Neural crest cell (in vitro differentiated cells): ENCODE measurements at places on chromosomes 16 and 17.
A peak's percentile ranks its signal among the peaks of the same experiment; 100 is the strongest.

GRCh38 chr17:69630056-69630635 lies 215.6 kb downstream of the MAP2K6 start:
- DNase-seq = no peak

- DNase-seq = no peak
Measured at GRCh38 chr17:56171186-56171959, 18.1 kb downstream of the ANKFN1 start.

GRCh38 chr17:42679492-42680330 lies 1.9 kb downstream of the CCR10 start:
- peak; percentile 73 for DNase-seq

GRCh38 chr17:41530062-41531048 lies 2.2 kb upstream of the KRT19 start:
- DNase-seq = no peak

GRCh38 chr17:28571361-28572122 lies at the start of gene PIGS:
Gene PIGS, minus strand, starts transcription at chr17:28571524. Its CDS starts 28 bp downstream, at chr17:28571496.
- peak; percentile 91 for DNase-seq

GRCh38 chr16:86722970-86723369 lies 144.6 kb downstream of the FOXL1 start:
- DNase-seq = no peak

- no peak for DNase-seq
Measured at GRCh38 chr17:74430706-74431567, 951 bp upstream of the GPRC5C start.

DNA sequence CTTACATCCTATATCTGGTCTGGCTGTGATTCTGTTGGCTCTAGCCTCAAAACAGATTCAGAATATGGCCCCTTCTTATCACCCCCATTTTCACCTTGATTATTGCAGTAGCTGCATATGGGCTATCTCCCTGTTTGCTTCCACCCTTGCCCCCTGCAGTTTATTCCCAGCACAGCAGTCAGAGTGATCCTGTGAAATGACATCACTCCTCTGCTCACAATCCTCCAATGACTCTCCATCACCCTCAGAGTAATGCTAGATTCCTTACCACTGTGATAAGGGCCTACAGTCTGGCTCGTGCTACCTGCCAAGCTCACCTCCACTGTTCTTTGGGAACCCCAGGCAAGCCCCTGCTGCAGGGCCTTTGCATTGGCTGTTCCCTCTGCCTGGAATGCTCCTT lies 92.5 kb downstream of the ASIC2 start:
- DNase-seq = no peak

GRCh38 chr16:79767421-79768275 lies 167.1 kb upstream of the MAF start:
- no peak for DNase-seq

- DNase-seq = no peak
Measured at GRCh38 chr17:57629470-57629869, 115.6 kb downstream of the CCDC182 start.

DNA sequence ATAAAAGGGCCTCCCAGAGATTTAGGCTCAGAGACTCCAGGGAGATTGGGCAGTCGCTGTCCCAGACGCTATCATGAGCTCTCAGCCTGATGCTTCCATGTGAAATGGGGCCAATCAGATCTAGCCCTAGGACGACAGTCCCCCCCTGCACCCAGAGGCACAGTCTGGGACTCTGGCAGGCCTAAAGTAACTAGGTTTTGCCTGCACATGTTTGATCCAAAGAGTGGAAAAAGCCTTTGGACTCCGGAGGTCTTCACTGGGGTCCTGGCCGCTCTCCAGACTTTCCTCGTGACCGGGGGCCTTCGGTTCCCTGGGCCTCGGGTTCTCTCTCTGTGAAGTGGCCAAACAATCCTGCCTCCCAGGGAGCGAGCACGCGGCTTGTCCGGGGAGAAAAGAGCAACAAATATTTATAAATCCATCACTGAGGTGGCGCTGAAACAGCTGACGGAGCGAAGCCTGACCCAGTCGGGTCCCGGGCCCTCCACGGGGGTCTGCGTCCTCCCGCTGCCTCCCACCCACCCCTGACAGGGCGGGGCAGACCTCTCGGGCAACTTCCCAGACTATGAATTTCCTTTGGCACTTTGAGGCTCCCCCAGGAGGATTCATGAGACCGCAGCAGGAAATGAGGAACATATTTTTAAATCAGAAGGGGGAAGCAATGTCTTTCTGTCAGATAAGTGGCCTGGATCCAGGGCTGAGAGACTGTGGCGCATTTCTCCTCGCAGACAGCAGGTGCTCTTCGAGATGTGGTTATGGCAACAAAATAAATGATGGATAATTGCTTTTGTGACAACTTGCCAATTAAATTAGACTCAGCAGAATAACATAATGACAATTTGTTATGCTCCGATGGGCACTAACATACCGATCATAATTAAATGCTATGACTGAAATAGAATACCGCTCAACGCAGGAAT lies 38.9 kb downstream of the MRPS23 start:
- DNase-seq = no peak
